ENCODE measurements at places on chromosomes 6 and 20.

DNA sequence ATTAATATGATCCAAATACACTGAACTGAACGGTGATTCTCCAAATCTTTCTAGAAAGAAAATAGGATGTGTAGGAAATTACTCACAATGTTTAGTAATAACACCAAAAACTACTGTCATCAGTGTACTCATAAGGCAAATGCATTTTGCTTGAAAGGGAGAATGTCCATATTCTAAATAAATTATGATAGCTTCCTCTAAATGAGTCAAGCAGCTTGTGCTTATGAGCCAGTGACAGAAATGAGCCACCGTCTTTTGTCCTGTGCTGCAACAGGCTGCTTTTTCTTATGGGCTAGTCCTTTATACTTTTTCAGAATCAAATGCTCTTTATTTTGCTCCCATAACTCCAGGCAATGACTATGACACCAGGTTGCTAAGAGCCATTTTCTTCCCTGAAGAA lies 4.5 kb upstream of the ZNF451 start:
- DNase-seq, result no peak

DNA sequence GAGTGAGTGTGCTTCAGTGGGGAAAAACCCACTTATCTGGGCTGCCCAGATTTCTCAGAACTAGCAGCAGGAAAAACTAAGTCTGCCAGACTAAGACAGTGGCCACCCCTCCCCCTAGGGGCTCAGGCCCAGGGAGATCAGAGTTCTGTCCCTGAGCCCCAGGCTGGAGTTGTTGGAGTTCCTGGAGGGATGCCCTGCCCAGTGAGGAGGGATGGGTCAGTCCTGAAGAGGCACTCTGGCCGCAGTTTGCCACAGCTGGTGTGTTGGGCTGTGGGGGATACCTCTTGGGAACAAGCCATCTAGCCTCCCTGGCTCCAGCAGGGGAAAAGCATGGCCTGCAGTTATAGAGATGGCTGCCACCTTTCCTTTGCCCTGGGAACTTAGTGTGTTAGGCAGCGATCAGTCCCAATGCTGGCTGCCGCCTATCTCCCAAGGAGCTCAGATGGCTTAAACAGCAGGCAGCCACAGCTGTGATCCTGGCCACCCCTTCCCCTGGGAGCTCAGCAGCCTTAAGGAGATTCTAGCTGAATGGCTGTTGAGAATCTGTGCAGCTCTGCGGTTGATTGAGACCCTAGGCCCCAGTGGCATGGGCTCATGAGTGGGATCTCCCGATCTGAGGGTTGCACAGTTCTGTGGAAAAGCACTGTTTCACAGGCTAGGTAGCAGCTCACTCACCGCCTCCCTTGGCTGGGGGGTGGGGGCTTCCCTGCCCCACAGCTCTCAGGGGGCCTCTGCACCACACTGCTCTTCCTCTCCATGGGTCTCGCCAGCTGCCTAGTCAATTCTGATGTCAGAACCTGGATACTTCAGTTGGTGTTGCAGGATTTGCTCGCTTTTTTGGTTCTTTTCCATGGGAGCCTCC lies 13.2 kb downstream of the SIRPG start:
- DNase-seq, result no peak

- DNase-seq, result no peak
Measured at GRCh38 chr6:66508433-66508832, 801.4 kb upstream of the EYS start.

DNA sequence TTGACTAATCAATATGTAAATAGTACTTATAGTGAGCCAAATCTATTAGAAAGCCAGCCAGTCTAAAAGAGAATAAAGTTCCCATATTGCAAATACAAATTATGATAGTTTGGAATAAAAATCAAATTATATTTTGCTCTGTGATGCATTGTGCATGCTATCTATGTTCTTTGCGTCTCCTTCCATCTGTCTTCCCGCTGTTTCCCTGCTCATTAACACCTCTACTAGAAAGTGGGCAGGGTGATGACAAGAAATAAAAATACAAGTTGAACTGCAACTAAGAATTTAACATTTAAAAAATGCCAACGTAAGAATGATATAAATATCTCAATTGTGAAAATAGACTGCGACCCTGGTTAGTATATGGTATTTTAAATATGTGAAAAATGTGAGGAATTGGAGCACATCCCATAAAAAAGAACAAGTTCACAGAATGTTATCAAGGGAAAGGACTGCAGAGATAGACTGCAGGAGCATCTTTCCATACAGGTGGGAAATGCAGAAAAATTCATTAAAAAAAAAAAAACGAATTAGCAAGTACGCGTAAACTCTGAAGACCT lies 157.6 kb upstream of the PDE7B start:
- DNase-seq, result no peak

GRCh38 chr6:44129841-44130322 lies 2.5 kb downstream of the TMEM63B start:
- no peak for DNase-seq

- no peak for DNase-seq
Measured at GRCh38 chr6:83096791-83097190, 29.3 kb downstream of the DOP1A start.

DNA sequence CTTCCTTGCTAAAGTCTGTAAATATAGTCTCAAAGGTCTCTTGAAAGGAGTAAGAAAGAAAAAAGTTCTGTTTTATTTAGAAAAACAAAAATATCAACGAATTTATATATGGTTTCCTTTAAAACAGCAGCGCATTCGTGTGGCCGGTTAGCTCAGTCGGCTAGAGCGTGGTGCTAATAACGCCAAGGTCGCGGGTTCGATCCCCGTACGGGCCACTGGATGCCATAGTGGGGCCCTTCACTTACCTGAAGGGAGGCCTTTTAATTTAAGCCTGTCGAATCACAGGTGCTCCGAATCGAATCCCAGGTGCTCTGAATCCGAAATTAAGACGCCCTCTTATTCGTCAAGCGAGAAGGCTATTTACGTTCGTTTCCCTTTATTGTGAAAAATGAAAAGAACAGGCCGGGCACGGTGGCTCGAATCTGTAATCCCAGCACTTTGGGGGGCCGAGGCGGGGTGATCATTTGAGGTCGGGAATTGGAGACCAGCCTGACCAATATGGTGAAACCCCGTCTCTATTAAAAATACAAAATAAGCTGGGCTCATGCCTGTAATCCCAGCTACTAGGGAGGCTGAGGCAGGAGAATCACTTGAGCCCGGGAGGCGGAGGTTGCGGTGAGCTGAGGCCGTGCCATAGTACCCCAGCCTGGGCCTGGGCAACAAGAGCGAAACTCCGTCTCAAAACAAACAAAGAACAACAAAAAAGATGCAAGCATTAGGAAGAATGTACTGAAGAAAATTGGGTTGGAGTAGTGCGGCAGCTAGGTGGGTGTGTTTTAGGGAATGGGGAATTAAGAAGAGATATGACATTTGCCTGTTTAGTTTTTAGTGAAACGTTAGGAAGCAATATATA lies 195.8 kb upstream of the ZNF184 start:
- no peak for DNase-seq

DNA sequence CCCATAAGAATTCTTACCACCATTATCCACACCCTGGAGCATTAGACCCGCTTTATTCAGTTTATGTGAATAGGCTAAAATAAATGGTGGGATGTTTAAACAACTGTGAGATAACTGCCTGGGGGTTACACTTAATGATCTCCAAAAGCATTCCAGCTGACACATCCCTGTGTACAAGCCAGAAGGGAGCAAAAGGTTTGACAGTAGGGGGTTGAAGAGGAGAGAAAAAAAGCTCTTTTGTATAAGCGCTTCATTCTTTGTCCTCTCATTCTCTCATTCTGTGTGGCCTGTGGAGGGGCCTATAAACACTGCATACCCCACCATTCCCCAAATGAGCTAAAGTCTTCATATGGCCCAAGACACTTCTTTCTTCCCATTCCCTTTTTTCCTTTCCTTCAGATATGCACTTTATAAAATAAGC lies 30.8 kb upstream of the COL21A1 start:
- DNase-seq, result no peak
